ENCODE measurements at places on chromosomes 2 and 18.

GRCh38 chr2:230794497-230794896 is 70.2 kb upstream of the ITM2C start:
- DNase-seq, result no peak

DNA sequence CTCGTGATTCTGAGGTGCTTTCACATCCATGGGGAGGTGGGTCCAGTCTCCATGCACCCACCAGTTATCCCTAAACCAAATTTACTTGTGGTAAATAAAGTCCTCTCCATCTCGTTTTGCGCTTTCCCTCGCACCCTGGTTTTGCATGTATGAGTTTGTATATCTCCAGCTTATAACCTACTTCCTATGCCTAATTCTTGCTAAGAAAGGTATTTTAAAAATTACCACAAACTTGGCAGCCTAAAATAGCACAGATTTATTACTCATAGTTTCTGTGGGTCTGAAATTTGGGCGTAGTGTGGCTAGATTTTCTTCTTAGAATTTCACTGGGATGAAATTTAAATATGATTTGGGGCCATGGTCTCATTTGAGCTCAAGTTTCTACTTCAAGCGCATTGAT is 511.5 kb downstream of the NYAP2 start:
- DNase-seq, result no peak

- DNase-seq, result no peak
These were observed 364.7 kb downstream of the ERBB4 start for GRCh38 chr2:212173756-212174510.

DNA sequence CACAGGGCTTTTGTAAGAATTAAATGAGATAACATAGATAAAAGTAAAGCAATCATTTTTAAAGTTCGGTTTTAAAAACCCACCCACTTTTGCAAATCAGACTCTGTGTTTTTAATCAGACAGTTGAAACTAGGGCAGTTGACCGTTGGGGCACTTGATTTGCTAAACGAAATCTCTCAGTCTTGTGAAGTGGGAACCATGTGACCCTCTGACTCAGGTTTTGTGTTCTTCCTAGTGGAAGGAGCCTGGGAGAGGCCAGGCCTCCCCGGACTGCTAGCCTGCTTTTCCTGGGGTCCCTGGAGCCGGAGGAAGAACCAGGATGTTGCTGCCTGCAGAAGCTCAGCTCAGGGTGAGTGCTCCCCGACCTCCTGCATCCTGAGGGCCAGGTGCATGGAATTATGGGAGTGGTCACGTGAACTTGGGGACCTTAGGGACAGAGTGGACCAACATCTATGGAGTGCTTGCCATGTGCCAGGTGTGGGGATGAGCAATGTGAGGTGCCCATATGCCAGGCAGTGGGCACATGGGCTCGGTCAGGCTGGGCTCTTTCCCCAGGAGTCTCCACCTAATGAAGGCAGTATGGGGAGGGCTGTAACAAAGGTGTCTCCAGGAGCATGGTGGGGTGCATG is 3.9 kb downstream of the C2orf72 start:
- DNase-seq, result no peak

DNA sequence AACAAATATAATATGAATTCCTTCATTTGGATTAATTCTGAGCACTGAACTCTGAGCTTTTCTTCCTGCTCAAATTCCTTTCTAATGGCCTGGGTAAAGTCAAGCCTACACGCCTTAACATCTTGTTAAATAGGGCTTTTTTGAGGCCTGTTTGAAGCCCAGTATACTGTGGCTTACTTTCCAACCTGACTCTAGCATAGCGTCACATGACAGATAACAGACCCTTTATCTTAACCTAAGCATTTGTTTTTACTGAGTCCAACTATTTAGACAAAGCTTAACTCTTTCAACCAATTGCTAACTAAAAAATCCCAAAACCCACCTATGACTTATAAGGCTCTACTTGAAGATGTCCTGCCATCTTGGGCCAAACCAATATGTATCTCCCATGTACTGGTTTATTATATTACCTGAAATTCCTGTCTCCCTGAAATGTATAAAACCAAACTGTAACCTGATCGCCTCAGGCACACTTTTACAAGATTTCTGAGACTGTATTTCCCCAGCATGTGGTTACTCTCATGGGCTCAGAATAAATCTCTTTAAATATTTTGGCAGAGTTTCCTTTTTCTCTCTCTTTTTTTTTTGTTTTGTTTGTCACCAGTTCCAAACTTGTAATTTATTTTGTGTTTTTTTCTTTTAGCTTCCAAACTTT is 271.1 kb upstream of the VWC2L start:
- DNase-seq, result no peak

- DNase-seq, result no peak
These were observed 89.8 kb downstream of the MDH1 start for GRCh38 chr2:63678551-63678950.

- no peak for DNase-seq
These were observed 4.5 kb upstream of the SFTPB start for GRCh38 chr2:85672456-85672855.

- no peak for DNase-seq
These were observed 56.3 kb upstream of the TANC1 start for GRCh38 chr2:158912112-158912511.

GRCh38 chr18:50162486-50163304 is 32.3 kb downstream of the MYO5B start:
- DNase-seq, result no peak

DNA sequence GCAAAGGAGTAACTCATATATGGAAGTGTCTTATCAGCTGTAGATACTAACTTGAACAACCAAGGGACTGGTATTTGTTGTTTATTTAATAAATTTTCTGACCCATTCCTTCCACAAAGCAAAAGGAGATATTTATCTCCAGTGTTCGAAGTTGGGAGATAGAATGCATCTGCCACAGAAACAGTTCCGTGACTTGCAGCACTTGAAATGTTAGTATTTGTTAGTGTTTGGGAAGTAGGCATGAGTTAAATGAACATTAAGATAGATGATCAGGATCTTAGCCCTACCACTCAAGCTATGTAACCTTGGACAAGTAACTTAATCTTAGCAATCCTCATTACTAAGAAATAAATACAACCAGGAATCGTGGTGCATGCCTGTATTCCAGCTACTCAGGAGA is 12.1 kb upstream of the SULT1C4 start:
- no peak for DNase-seq

DNA sequence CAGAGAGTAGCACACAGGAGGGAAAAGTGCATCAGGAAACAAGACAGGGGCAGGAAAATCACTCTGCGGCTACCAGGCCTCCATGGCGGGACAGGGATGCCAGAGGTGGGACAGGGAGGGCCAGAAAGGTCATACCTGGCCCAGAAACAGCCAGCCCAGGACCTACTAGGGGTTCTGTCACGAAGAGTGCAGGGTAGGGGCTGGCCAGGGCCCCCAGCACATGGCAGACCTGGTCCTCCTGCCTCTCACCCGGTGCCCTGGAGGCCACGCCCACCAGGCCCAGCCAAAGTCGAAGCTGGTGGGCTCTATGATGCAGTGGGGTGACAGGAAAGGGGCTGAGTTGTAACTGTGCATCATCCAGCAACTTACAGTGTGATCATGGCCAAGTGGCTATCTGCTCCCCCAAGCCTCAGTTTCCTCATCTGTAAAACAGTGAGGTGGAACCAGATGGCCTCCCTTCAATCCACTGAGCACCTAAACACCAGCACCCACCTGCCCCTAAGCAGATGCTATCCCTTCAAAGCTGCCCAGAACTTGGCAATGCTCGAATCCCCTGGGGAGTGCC is 10.6 kb downstream of the CYP26B1 start:
- DNase-seq, result no peak

DNA sequence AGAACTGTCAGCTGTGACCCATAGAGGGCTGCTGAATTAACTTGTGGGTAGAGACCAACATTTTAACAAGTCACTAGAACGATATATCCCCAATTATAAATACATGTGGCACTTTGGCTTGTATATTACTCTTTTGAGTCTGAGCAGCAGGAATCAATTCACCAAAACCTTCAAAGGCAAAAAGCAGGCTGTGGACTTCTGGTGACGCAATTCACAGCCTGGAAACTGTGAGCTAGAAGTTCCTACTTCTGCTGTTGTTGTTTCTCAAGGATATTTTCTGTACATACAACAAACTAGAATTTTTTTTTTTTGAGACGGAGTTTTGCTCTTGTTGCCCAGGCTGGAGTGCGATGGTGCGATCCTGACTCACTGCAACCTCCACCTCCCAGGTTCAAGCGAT is 37.3 kb downstream of the PTCD3 start:
- no peak for DNase-seq

DNA sequence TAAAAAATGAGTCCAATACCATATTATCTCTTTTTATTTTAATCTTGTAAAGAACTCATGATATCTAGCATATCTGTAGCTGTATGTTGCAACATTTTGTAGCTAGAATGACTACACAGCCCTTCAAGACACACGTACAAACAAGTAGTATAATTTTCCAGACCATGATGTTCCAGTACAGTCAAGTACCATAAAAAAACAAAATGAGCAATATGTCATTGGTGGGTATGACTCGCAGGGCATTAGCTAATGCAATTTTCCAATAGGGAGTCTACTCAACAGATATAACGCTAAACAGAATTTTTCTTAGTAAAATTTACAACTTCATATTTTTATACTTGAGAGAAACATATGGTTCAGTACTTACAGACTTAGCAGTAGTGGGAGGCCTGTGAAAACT is 53.6 kb upstream of the UGP2 start:
- no peak for DNase-seq

DNA sequence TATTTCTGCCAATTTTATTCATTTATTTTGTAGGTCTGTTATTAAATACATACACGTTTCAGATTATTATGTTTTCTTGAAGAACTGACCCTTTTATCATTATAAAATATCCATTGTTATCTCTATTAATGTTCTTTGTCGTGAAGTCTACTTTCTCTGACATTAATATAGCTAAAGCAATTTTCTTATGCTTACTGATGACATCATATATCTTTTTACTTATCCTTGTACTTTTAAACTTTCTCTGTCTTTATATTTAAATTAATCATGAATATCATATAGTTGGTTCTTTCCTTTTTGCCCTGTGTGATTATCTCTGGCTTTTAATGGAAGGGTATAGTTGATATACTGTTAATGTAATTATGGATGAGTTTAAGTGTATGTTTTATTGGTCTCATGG is 36.5 kb upstream of the SLC9A2 start:
- DNase-seq, result no peak
